ENCODE measurements at places on chromosomes 2 and 18.

GRCh38 chr2:780002-780401 lies 102.8 kb upstream of the TMEM18 start:
- DNase-seq = no peak

DNA sequence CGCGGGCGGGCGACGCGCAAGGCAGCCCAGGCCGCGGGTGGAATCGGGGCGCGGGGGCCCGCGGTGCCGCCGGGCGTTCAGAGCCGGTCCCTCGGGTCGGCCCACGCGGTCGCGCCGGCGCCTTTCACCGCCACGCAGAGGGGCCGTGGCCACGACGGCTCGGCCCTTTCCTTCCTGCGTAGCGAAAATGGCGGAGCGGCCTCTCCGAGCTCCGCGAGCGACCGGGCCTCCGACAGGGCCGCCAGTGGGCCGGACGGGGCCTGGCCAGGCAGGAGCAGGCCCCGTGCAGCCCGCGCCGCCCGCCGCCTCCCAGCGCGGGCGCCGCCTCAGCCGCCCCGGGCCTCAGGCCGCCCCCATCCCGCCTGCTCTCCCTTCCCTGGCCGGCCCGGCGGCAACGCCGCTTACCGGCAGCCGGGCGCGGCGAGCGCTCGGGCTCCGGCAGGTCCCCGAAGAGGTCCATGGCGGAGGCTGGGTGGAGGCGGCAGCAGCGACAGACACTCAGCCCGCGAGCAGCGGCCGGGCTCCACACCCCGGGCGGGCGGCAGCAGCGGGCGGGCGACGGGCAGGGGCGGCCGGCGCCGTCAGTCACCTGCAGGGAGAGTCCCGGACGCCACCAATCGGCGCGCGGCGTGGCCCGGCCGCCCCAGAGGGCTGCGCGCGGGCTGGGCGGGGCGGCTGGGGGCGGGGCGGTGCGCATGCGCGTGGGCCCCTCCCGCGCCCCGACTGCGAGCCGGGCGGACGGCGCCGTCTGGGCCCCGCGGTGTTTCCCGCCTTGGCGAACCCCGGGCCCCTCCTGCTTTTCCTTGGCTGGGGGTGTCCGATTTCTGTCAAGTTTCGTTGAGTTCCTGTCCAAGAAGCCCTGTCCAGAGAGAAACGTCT lies at the start of gene ILKAP:
ILKAP (minus strand) TSS at position 602 of the 879 bp plus-strand sequence; CDS start at position 460, 142 bp downstream.
- peak; percentile 86 for DNase-seq

DNA sequence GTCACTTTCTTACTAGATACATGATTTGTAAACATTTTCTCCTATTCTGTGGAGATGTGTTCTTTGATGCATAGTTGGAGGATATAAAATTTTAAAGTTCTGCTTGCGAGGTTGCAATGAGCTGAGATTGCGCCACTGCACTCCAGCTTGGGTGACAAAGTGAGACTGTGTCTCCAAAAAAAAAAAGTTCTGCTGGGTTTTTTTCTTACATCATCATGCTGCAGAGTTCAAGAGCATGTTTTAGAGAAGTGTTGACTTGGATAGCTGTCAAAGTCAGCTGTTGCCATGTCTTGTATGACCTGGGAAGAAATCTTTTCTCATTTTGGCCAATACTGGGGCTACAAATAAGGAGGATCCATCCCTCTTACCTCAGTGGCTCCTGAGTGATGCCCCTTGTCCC lies 71.3 kb downstream of the UGGT1 start:
- DNase-seq = no peak

- DNase-seq = no peak
These were observed 86.1 kb downstream of the SLC25A12 start for GRCh38 chr2:171807831-171808393.

DNA sequence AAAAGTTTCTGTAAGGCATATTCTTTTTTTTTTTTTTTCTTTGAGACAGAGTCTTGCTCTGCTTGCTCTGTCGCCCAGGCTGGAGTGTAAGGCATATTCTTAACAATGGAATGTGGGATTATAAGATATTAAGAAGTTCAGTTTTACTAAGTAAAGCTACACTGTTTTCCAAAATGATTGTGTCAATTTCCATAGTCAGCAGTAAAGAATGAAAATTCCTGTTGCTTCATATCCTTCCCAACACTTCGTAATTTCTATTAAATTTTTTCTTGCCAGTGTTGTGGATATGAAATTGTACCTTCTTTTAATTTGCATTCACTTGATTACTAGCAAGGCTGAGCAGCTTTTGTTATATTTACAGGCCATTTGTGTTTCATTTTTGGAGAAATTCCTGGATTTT lies 24.4 kb upstream of the SLC4A10 start:
- no peak for DNase-seq

DNA sequence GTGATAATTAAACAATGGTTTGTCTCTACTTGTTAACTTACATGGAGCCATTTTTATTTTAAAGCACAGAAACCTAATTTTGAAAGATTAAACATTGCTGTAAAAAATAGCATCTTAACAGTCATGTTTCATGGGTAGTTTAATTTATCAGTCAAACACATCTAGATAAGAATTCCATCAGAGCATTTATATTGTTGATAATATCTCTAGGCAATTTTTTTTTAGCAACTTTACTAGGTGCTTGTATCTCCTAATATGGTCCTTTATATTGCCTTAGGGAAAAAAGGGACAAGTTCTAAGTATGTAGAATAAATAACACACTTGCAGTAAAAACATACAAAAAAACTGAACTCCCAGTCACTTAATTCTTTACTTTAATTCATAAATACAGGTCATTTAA lies 863 bp downstream of the CSRNP3 start:
- no peak for DNase-seq

DNA sequence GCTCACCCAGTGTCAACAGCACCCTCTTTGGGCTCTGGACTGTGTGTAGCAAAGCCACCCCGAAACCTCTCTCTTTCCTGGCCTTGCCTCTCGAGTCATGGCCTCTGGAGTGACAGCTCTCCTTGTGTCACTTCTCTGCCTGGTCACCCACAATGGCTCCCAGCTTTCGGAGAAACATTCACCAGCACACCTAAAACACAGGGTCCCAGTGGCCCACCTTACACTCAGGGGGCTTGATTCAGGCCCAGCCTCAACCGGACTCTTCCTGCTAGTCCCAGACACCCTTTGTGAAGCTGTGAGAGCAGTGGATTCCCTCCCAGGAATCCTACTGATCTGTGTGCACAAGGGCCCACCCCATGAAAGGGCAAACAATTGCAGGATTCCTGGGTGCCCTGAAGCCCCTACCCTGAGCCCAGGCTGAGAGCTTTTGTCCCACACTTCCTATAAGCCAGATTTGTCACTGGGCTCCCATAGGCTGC lies 137.2 kb upstream of the HAAO start:
- DNase-seq = no peak

GRCh38 chr2:643761-644160 lies 33.4 kb downstream of the TMEM18 start:
- no peak for DNase-seq

DNA sequence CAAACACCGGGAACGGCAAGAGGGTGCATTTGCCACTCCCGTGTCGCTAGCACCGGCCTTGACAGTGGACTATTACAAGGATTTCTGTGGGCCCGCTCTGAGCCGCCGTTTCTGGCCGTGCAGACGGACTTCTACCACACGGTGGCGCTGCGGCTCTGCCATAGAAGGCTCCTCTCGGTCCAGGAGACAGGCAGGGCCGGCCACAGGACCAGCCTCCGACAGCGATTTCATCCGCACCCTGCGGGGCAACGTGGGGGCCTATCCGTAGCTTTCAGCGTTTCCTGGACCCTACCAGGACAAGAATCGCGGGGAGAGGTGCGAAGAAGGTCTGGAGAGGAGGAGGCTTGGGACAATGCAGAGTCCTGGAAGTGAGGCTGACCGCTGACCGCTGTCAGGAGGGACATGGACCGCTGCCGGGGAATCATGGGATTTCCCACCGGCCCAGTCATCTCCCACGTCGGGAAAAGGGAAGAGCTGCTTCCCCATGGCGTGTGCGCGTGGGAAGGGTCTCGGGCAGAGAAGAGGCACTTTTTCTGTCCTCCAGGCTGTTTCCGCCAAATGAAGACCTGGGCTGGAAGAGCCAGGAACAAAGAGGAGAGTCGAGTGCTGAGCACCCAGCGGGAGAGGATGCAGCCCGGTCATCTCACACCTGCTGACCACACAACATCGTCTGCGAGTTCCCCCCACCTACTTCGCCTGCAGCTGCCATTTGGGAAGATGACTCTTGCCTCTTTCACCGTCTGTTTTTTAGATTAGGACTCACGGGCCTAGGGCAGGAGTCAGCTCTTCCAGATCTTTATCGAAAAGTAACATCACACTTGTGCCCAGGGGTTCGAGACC lies 35.5 kb upstream of the HAAO start:
- DNase-seq = peak; percentile 88

GRCh38 chr2:101341901-101342624 lies 33.6 kb upstream of the RNF149 start:
- peak; percentile 78 for DNase-seq

- no peak for DNase-seq
These were observed 289.7 kb downstream of the TRIB2 start for GRCh38 chr2:13006426-13006825.

DNA sequence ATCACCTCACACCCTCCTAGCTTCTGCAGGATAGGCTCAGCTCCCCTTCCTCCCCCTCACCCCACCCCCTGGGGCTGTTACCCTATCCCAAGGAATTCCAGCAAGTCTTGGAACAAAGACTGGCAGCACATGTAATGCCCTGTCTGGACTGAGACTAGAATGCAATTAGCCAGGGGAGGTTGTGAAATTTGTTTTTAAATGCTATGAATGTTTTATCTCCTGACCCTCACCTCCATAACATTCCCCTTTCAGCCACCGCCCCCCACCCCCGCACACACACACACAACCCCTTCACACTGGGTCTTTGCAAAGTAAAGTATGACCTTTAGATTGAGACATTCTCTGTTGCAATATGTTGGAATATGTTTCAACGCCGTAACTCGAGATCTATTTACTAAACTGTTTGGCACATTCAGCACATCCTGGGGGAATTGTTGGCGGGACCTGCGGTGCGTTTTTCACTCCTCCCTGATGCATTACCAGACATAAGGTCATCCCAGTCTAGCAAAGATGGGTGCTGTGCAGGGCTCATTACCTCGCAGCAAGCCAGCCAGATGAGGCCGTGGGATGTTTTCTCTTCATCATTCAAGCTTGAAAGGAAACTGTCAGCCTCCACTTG lies 290.7 kb upstream of the SLC14A2 start:
- peak; percentile 26 for DNase-seq

- DNase-seq = no peak
These were observed 13.0 kb upstream of the DAPL1 start for GRCh38 chr2:158782136-158782535.

GRCh38 chr2:18301421-18302139 lies 258.9 kb downstream of the RDH14 start:
- DNase-seq = peak; percentile 80

GRCh38 chr2:195531754-195532153 lies 125.3 kb upstream of the SLC39A10 start:
- DNase-seq = peak; percentile 14

DNA sequence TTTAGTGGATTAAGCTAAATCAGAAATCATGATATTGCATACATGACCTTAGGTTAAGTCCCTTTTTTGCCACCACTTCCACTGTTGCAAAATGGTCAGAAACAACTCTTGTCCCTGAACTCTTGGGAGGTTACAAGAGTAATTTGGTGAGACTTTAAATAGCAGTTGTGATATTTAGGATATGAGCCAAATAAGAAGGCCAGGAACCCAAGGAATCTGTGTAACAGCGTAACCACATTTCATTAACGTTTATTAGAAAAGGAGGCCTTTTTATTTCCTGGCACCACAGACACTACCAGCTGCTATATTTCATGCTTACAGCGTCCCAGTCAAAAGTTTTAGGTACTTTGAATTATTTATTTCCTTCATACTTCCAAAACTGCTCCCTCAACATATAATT lies 268.0 kb downstream of the GPD2 start:
- DNase-seq = no peak

DNA sequence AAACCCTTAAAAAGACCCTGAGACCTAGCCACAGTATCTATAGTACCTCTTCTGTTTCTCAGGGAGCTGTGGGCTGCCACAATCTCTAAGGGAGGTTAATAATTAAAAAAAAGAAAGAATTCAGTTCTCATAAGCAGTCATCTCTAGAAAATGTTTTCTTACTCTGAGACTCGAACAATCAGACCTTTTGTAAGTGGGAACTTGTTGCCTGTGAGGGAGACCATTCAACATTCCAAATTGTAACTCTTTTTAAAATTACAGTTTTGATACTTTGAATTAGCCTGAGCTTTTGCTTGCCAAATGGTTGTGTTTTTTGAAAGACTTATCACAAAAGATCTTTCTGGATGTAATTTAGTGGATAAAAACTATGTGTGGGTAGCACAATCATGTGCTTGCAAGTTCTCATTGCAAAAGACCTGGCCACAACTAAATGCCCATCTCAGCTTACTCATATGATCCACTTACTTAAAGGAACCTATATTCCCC lies 33.3 kb downstream of the IL1R2 start:
- DNase-seq = no peak

DNA sequence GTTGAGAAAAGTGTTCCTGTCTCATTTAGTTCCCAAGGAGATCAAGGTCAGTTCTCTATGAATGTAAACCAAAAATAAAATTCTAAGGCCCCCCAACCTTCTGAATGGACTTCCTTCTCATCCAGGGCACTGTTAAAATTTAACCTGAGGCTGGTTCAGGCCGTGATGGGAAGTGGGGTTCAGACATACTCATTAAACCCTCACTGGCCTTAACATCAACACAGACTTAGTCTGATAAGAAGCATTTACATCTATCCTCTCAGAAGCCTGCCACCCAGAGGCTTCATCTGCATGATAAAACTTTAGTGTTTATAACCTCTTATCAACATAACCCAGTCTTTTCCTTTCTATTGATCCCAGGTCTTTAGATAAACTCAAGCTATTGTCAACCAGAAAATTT lies 22.4 kb downstream of the ITSN2 start:
- no peak for DNase-seq

DNA sequence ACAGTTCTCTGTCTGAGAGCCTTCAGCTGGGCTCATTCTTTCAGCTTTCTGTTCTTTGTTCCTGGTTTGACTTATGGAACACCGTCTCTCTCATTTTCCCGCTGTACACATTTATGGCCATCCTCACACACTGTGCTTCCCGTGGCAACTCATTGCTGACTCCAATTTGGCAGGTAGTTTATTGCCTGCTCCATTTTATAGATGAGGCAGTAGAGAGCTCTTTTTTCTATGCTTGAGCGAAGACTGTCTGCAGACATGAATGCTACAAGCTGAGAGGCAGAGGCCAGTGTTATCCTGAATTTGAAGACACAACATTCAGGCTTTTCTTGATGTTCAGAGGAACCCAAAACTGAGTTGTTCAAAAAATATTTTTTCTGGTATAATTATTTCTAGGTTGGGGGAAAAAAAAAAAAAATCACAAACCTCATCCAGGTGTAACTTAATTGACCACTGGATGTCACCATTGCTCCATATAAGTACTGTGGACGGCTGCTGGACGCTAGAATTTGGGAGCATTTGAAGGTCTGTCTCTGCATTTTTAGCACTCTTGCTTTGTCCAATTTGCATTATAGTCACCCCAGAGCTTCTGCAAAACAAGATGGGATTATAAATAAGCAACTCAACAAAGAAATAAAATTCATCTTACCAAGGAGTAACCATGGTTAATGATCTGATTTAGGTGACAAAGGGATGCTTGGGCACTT lies 83.5 kb downstream of the HRH4 start:
- peak; percentile 23 for DNase-seq

- DNase-seq = no peak
These were observed 20.6 kb upstream of the EXOC6B start for GRCh38 chr2:72846171-72847095.

Measured in myocyte (in vitro differentiated cells).